ENCODE measurements at places on chromosomes 5 and 9.
A peak's percentile ranks its signal among the peaks of the same experiment; 100 is the strongest.

DNA sequence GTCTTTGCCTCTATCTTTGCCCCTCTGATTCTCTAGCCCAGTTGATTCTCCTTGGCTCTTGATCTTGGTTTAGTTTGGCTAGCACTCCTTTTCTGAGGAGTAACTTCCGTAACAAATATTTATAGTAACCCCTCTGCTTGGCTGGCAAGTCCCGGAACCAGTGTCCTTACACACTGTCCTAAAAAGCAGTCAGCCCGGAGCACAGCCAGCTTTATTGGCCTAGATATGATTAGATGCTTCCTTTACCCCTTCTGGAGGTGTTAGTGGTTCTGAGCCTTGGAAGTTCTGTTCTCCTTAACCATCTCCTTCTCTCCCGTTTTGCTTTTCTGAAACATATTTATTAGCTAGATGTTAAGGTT, 17.0 kb upstream of the MSMP start:
- DNase-seq, result no peak

DNA sequence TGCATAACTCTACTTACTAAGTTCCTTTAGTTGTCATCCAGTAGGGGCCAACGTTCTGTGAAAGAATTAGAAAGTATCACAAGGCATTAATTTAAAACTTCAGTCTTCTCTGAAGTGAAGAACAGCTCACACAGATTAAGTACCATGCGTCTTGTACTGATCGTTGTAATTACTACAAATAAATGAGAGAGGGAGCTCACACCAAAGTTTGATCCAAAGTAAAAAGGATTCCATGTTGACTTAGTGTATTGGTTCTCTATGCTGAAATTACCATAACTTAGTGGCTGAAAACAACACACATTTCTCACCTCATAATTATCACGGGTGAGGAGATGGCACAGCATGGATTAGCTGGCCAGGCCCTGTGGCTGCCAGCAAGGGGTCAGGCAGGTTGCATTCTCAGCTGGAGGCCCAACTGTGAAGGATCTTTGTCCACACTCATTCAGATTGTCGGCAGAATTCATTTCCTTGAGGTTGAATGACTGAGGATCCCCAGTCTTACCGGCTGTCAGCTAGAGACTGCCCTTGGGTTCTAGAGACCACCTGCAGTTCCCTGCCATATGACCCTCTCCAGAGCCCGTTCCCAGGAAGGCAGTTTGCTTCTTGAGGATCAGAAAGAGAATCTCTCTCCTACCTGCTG, 169.1 kb downstream of the YTHDC2 start:
- DNase-seq, result peak; percentile 27

GRCh38 chr5:174166231-174167079, 120.9 kb downstream of the NSG2 start:
- DNase-seq, result no peak

GRCh38 chr5:51599587-51599986, 216.3 kb downstream of the ISL1 start:
- DNase-seq, result no peak

DNA sequence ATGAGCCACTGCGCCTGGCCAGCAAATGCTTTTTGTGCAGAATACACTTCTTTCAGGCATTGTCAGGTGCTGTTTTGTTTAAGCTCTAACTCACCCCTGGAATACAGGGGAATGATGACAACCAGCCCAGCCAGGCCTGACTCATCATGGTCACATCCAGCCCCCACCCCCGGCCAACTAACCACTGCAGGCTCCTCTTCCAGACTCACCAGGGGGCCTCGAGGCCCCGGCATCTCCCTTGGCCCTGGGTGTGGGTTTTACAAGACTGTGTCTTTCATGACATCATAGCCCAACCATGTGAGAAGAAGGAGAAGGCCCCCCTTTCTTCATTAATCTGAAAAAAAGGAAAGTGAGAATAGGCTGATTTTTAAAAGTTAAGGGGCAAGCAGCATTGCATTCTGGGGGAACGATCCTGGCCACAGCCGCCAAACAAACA, 35.5 kb downstream of the OLFML2A start:
- peak; percentile 96 for DNase-seq

GRCh38 chr5:24068524-24068923, 561.1 kb downstream of the PRDM9 start:
- no peak for DNase-seq

DNA sequence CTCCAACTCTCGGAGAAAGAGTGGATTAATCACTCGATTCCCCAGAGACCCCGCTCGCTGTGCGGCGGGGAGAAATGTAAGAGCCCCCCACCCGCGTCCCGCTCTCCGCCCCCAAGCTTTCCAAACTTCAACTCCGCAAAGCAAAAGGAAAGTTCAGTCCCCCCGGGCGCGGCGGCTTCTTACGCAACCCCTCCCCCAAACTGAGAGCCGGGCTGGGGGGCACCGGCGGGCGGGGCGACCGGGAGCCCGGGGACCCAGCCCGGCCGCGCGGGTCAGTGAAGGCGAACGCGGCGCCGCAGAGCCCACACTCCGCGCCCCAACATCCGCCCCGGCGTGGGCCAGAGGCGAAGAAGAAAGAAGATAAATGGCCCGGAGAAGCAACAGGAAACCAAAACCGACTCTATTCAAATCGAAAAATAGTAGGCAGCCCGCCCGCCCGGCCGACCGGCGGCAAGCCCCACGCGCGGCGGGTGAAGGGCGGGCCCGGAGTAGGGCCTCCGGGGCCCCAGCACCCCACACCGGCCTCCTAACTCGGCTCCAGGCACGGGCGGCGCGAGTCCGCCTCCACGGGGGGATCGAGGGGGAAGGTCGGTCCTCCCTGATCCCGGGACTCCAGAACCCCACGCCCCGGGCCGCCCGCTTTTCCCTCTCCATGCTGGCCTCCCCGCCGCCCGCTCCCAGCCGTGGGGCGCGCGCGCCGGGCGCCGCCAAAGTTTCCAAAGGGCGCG, 720 bp downstream of the NOTCH1 start:
- DNase-seq, result peak; percentile 38

GRCh38 chr5:94661086-94661485, 42.6 kb downstream of the SLF1 start:
- no peak for DNase-seq

- DNase-seq, result no peak
These were observed 419.8 kb upstream of the KIF2A start for GRCh38 chr5:61886214-61886613.

GRCh38 chr5:135462304-135462703, 10.2 kb upstream of the TIFAB start:
- peak; percentile 95 for DNase-seq

GRCh38 chr5:179608131-179608581, 15.3 kb downstream of the HNRNPH1 start:
- DNase-seq, result peak; percentile 60

GRCh38 chr9:131046581-131047202, 37.7 kb downstream of the LAMC3 start:
- DNase-seq, result peak; percentile 77

DNA sequence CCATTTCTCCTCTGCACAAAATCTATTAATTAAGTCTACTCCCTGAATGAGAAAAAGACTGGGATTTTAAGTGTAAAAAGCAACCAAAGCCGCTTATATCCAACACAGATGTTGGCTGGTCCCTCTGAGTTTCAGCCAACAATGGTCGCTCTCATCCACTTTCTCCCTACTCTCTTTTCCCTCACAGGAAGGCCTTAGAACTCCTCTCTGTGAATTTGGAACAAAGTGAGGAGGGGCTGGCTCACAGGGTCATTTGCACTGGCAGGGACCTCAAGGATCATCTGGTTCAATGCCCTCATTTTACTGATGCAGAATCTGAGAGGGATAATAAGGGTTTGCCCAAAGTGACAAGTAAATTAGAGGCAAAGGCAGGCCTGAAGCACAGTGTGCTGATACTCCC, 64.0 kb downstream of the DPYSL3 start:
- no peak for DNase-seq

DNA sequence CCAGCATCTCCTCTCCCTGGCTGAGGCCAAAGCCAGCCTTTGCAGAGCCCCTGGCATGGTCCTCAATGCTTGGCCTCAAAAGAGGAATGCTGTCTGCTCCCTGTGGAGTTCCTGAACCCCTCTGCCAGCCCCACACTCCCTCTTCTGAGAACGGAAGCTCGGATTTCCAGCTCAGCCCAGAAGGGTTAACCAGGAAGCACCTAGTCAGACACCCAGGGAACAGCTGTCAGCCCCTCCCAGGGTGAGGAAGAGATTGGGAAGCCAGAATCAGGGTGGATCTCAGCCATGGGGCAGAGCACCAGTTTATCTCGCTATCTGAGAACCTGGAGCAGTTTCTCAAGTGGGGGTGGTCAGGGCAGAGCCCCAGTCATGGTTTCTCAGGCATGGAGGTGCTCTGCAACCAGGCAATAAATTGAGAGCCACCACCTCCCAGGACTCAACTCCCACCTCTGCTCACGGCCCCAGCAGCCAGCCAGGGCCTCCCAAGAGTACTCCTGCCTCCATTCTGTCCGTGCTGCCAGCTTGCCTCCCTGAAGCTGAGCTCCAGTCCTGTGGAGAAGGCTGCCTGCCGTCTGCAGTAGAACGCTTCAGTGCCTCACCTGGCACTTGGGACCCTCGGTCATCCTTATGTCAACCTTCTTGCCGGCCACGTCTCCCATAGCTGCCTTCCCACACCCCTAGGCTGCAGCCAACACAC, 7.6 kb downstream of the FOXE1 start:
- no peak for DNase-seq

GRCh38 chr5:111530298-111530740, 18.0 kb upstream of the STARD4 start:
- peak; percentile 79 for DNase-seq

DNA sequence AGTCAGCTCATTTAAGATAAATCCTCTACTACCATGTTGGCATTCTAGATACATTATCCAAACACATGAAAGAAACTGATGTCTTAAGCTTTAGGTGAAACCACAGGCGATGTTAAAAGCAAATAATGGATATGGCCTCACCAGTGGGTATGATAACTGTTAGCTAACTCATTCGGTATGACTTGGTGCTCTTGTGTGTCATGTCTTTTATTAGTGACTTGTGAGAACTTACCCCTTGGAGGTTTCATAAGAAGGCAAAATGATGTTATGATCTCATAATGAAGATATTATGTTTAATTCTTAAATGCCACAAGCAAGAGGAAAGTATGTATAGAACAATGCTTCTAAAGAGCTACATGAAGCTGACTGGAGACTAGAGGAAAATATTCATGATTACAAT, 1227.0 kb downstream of the EFNA5 start:
- no peak for DNase-seq

DNA sequence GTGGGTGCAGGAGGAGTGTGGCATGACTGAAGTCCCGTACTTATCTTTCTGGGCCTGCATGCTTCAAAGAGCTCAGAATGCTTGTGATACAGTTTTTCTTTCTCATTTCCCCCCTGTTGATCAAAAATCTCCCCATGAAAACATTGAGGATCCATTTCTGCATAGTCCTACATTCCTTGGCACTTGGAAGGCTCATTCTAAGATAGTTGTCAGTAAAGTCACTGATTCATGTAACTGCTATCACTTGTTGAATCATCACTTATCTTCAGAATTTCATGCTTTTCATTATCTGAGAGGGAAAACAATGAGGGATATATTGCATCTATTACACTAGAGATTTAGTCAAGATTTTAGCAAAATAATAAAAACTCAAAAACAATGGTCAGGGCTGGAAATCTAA, 1953.1 kb upstream of the CDH6 start:
- DNase-seq, result no peak

- no peak for DNase-seq
These were observed 208.9 kb downstream of the ZNF608 start for GRCh38 chr5:124537522-124537921.

DNA sequence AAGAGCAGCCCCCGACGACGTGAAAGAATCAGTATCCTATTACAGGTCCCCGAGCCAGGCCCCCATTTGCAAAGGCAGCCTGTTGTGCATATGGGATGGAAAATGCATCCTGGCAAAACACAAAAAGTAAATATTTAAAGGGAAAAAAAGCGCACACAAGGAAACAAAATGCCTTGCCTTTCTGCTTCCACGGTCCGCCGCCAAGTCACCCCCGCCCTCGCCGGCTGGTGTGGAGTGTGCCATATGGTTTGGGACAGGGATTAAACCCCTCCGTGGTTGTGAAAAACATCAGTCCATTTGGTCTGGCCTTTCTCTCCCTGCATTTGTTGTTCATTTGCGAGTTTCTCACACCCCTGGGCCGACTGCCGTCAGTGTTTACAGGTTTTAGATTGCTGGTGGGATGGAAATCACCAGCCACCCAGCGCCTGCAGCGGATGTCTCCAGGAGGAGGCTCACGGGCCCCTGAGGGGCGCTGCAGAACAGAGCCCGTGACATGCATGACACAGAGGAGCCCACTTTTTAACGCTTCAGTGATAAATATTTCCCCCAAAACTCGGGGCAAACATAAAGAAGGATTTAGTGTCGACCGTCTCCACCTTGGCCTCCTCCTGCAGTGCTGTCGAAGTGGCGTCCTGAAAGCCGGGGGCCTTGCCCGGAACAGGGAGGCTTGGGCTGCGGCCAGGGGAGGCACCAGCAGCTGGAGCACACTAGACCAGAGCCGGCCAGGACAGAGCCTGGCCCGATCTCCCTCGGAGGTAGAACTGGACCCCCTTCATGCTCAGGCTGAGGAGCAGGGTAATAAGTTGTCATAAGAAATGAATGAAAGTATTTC, 161.5 kb downstream of the HSD17B3 start:
- DNase-seq, result no peak

DNA sequence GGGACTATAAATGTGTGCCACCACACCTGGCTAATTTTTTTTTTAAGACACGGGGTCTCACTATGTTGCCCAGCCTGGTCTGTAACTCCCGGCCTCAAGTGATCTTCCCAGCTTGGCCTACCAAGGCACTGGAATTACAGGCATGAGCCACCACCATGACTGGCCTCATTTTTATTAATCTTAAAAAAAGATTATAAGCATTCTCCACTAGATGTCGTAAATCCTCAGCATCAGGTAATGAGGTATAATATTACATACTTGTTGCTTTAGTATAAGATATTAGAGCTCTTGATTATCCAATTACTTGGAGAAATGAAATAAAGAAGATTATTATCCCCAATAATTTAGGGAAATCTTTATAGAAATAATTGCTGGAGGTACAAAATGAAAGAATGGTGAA, 78.2 kb upstream of the HTR1A start:
- DNase-seq, result no peak

- DNase-seq, result no peak
These were observed 91.5 kb downstream of the MAMDC2 start for GRCh38 chr9:70135176-70135575.

- no peak for DNase-seq
These were observed 60.7 kb upstream of the ITGA1 start for GRCh38 chr5:52727020-52727419.

GRCh38 chr9:6584881-6585597, 60.5 kb downstream of the GLDC start:
- peak; percentile 64 for DNase-seq

DNA sequence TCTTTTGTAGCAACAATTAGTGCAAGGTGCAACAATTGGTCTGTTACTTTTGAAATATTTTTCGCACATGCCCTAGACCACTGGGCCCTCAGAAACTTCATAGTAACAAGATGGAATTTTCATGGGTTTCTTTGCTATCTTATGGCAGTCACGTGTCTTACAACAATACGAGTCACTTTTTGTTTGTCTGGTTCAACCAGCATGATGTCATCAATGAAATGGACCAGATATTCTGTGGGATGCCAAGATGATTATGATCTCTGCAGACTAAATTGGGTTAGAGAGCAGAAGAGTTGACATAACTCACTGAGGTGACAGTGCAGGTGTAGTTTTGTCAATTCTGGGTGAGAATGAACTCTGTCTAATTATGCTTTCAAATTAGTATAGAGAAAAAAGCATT, 239.6 kb upstream of the RIOK2 start:
- no peak for DNase-seq

- DNase-seq, result no peak
These were observed 19.0 kb downstream of the KDM3B start for GRCh38 chr5:138371454-138371853.
